ENCODE measurements at places on chromosomes 12 and 14.

GRCh38 chr12:70379846-70380245 is 13.8 kb downstream of the KCNMB4 start:
- DNase-seq, result no peak

DNA sequence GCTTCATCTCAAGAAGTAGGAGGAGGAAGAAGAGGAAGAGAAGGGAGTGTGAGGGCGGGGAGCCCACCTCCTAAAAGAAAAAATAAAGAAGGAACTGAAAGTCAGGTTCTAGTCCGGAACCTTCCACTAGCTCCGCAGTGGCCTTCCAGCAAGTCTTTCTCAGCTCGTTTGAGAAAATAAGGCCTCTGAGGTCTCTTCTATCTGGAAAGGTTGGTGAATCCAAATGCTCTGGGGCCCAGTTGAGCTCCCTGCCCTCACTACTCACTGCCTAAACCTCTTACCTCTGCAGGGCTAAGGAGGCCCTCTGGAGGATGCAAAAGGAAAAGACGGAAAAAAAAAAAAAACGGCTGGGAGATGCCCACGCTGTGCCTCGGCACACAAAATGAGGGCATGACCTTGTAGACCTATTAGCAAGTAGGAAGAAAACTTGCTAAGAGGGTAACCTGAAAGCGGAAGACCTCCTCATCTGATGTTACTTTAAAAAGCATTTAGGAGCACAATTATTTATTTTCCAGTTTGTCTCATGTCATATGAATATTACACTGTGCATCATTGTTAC is 35.9 kb downstream of the FBLN5 start:
- peak; percentile 62 for DNase-seq

DNA sequence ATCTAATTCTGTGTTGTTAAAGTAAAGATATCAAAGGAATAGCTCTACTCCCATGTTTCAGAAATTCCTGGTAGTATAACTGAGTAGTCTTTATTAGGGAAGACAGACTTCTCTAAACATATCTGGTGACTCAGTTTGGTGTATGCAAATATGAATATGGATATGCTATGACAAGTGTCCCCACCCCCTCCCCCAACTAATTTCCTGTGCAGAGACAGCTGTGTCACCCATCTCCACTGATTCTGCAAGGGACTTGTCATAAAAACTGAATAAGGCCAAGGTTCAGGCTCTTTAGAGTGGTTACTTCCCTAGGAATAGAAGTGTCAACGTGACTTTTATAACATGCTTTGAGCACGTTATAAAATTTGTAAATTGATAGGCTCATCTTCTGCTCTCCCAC is 429.1 kb downstream of the DAD1 start:
- no peak for DNase-seq

GRCh38 chr14:21043974-21044618 is 1.9 kb downstream of the RNASE7 start:
- no peak for DNase-seq

- no peak for DNase-seq
These were observed 48.1 kb upstream of the TMED10 start for GRCh38 chr14:75224561-75224960.

DNA sequence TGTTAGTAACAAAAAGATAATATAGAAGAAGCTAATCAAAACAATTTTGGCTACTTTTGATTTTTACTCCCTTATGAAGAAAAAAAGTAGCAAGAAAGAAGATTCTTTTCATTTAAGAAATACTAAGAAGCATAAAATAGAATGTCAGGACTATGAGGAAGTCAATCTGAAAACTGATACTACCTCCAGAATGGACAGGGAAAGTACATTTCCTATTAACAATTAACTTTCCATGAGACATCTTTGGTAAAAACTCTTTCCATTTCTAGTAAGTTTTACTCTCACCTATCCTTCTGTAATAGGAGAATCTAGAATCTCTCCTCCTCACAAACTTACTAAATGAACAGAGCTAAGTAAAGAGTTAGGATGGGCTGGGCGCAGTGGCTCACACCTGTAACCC is 51.3 kb upstream of the NPFF start:
- no peak for DNase-seq

DNA sequence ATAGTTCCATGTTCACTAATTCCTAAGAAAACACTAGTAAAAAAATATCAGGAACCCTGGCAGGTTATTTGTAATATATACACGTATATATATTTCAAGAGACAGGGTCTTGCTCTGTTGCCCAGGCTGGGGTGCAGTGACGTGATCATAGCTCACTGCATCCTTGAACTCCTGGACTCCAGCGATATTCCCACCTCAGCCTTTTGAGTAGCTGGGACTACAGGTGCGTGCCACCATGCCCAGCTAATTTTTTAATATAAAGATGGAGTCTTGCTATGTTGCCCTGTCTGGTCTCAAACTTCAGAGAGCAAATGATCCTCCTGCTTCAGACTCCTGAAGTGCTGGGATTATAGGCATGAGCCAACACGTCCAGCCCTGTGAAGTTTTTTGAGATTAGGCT is 16.2 kb downstream of the GPRC5A start:
- no peak for DNase-seq

- no peak for DNase-seq
These were observed 1.9 kb upstream of the CNPY2 start for GRCh38 chr12:56317675-56318074.

- no peak for DNase-seq
These were observed 80.6 kb upstream of the OVCH1 start for GRCh38 chr12:29578070-29578469.

GRCh38 chr14:59583755-59584154 is 7.1 kb upstream of the CCDC175 start:
- no peak for DNase-seq

- DNase-seq, result no peak
These were observed 1562.4 kb downstream of the AACS start for GRCh38 chr12:126627596-126627995.

DNA sequence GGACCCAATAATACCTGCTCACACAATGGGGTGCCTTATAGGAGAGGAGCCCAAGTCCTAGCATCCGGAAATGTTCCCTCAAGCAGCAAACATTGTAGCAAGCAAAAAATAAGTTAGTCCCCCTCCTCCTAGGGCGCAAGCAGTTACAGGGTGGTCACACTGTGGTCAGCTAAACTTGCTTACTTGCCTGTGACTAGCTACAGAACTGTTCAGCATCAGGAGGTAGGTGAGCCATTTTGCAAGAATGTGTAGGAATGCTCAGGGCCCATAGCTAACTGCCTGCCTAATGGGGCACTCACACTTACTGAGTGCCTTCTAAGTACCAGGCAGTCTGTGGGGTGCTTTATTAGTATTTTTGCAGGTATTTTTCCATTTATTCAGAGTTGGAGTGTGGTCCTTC is 154.6 kb upstream of the GRIN2B start:
- no peak for DNase-seq

- no peak for DNase-seq
These were observed 32.2 kb downstream of the SLC8A3 start for GRCh38 chr14:70156592-70156991.

DNA sequence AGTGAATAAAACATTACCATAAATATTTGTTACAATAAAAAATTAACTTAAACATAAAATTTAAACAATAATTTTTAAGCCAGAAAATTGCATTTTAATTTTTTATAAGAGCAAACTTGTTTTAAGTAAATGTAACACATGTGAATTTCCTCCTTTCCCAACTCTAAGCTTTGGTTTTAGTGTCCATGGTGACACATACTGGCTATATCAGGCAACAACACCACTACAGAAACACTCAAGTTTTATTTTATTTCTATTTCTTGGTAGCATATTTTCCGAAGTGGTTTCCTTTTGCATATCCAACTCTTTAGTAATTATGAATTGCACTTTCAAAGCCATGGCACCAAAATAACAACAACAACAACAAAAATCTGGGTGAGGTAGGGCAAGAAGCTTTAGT is 2.2 kb downstream of the NELL2 start:
- DNase-seq, result no peak

GRCh38 chr12:5078423-5078822 is 34.7 kb downstream of the KCNA5 start:
- no peak for DNase-seq

- no peak for DNase-seq
These were observed 3.8 kb downstream of the ENDOU start for GRCh38 chr12:47721431-47721973.

- no peak for DNase-seq
These were observed 58.7 kb downstream of the ADAMTS20 start for GRCh38 chr12:43493261-43493797.

- DNase-seq, result no peak
These were observed 27.6 kb downstream of the BHLHE41 start for GRCh38 chr12:26097046-26097878.

GRCh38 chr12:113569806-113570205 is 98.1 kb upstream of the LHX5 start:
- no peak for DNase-seq

DNA sequence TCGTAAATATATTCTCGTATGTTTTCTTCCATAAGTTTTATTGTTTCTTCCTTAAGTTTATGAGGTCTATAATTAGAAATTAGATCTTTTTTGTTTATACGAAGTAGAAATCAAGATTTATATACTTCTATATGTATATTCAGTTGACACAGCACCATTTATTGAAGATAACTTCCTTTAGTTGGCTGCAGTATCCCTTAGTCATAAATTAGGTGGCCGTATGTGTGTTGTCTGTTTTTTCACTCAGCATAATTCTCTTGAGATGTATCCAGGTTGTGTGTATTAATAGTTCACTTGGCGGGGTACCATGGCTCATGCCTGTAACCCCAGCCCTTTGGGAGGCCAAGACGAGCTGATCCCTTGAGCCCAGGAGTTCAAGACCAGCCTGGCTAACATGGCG is 40.5 kb downstream of the CFAP54 start:
- DNase-seq, result no peak

GRCh38 chr12:52945389-52946232 is 3.3 kb upstream of the KRT18 start:
- DNase-seq, result no peak

GRCh38 chr14:29587046-29587445 is 340.6 kb downstream of the PRKD1 start:
- no peak for DNase-seq

GRCh38 chr12:109153821-109154441 is 37.5 kb downstream of the ACACB start:
- DNase-seq, result no peak

GRCh38 chr12:112359290-112359689 is 22.9 kb downstream of the HECTD4 start:
- DNase-seq, result no peak

DNA sequence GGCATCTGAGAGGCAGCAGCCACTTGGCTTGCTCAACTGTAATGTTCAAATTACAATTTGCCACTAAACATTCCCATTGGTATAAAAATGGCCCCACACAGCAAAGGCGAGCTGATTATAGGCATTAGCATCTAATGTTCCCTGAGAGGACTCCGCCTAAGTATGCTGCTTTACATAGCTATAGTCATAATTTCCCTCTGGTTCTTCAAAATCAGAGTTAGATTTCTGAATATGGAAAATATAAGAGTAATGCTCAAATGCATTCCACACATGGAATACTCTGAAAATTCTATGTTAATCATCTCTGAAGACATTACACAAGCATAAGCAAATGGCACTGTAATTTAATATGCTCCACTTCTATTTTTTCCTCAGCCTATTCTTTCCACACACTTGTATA is 83.7 kb upstream of the BTG1 start:
- no peak for DNase-seq

DNA sequence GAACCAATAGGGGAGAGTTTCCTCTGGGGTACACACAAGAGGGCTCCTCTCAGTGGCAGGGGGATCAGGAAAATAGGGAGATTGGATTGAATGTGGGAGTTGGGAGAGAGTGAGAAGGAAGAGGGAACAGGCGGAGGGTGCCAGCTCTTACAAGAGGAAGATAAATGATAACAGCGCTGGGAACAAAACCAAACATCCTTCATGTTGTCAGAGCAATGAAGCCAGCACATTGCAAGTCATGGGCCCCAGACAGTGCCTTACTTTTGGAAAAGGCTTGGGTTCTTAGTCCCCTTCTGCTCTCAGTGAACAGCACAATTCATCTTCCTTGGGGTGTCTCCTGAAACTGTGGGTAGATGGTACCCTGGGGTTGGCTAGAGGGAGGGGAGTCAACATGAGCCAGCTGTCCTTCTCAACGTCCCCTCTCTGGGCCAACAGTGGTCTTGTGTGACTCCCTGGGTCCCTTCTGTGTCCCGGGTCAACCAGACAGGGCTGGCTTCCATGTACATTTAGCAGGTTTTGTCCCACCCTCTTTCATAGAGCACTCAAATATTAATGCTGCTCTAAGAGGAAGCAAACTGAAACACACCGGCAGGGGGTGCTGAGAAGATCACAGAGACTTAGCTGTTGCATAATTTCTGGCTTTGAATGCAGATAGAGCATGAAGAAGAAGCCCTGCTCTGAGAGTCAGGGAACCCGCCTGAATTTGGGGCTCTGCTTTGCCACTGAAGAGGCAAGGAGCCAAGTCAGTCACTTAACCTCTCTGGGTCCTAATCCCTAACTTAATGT is 138.5 kb downstream of the ESRRB start:
- no peak for DNase-seq

GRCh38 chr12:53173085-53173715 is 7.3 kb upstream of the ZNF740 start:
- no peak for DNase-seq

- DNase-seq, result no peak
These were observed 711 bp downstream of the SBNO1 start for GRCh38 chr12:123363740-123364531.

Data from D721Med (cell line).